Fibroblast of villous mesenchyme (primary cell): ENCODE measurements at places on chromosomes 11 and 22. TPM values are rescaled to one million over a fixed set of nuclear protein-coding genes. Genes with fewer than 3 reads are reported as not detected.

DNA sequence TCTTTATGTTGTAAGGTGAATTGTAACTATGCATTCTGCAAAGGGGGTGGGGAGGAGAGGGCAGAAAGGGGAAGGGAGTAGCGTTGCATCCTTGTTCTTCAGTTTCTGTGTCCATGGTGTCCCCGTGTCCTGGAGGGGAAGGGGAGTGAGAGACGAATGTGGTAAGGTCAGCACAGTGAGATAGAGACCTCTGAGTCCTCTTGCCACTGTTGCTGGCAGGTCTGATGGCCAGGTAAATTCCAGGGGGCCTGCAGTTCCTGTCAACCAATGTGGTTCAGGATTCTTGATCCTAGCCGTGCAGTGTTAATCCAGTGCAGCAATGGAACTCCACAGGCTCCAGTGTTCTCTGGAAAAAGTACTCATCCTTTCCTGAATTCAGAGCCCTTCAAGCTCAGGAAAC, 14.6 kb upstream of the ADSL start:
- no peak for DNase-seq

KRTAP5-1 gene
- total RNA-seq: not detected in 2 replicates

A4GALT gene
- total RNA-seq: 9.0 and 11.2 TPM in 2 replicates

DNA sequence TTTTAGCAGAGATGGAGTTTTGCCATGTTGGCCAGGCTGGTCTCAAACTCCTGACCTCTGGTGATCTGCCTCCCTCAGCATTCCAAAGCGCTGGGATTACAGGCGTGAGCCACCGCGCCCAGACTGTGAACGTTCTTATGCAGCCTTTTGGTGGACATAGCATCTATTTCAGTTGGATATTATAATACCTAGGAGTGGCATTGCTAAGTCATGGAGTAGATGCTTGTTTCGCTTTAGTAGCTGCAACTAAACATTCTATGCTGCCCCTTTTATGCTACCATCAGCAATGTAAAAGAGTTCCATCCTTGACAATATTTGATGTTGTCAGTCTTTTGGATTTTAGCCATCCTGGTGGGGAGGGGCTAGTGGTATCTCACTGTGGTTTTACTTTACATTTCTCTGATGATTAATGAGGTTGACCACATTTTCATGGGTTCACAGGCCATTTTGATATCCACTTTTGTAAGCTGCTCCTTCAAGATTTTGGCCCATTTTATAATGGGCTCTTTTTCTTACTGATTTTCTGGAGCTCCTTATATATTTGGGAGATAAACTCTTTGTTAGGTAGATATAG, 16.5 kb upstream of the APOBEC3A start:
- DNase-seq: no peak

CARD18 gene
- total RNA-seq: under 0.01 and 2.9 TPM in 2 replicates

GRCh38 chr22:49016909-49017481, 810.7 kb downstream of the BRD1 start:
- DNase-seq: no peak

- DNase-seq: no peak
Measured at GRCh38 chr22:19591568-19591967, 67.4 kb upstream of the CLDN5 start.
